ENCODE measurements at places on chromosomes 16 and 17. TPM values are rescaled to one million over a fixed set of nuclear protein-coding genes. Genes with fewer than 3 reads are reported as not detected.

The RGS11 gene
- total RNA-seq: 6.4 TPM

The MTHFSD gene
- 10.9 TPM for total RNA-seq

The KRT25 gene
- 0.36 TPM for total RNA-seq

The SLC16A6 gene
- not detected for total RNA-seq

The KLHL10 gene
- 3.9 TPM for total RNA-seq
